ENCODE measurements at places on chromosomes 3 and 15. TPM values are rescaled to one million over a fixed set of nuclear protein-coding genes. Genes with fewer than 3 reads are reported as not detected.

GRCh38 chr3:149969110-149969939 is 1.4 kb downstream of the PFN2 start:
- H3K36me3 ChIP-seq, result peaks cover 1% of the 10 kb centered on the region
- peaks cover 39% of the 10 kb centered on the region for H3K27me3 ChIP-seq
- H3K27ac ChIP-seq, result no peak overlapping the region
- peak overlapping the region; percentile 78 for H3K4me3 ChIP-seq
- DNase-seq, result no peak

DNA sequence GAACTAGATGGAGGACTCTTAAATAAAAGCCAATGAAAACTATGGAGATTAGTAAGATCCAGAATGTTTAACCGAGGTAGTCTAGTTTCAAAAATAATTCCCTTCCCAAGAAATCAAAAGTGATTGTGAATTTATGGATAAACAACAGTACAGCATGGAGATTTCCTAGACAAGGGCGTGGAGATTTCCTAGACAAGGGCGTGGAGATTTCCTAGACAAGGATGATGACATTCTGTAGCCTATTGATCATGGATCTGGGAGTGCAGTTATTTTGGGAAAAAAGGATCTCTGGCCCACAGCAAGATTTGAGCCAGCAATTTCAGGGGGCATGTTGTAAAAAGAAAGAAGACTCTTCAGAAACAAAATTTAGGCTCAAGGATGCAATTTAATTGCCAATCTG is 175.3 kb downstream of the RAP2B start:
- H3K27me3 ChIP-seq, result no peaks in the 10 kb centered on the region
- H3K4me1 ChIP-seq, result peaks cover 5% of the 10 kb centered on the region
- no peak overlapping the region for H3K27ac ChIP-seq
- DNase-seq, result no peak
- no peak overlapping the region for H3K4me3 ChIP-seq

- DNase-seq, result no peak
- peak overlapping the region; percentile 53 for H3K4me3 ChIP-seq
- peaks cover 77% of the 10 kb centered on the region for H3K4me1 ChIP-seq
Measured at GRCh38 chr15:38535491-38536200, 29.0 kb downstream of the RASGRP1 start.

DNA sequence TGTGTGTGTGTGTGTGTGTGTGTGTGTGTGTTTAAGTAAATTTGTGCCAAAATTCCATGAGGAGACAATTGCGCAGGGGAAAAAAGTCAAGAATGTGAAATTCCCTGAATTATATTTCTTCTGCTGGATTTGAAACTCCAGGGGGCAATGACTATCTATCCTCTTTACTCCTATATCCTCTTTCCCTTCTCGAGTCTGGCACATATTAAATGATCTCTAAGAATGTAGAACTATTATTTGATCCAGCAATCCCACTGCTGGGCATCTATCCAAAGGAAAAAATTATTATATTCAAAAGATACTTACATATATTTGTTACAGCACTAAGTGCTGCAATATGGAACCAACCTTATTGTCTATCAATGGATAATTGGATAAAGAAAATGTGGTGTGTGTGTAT is 350.1 kb upstream of the ADAMTS9 start:
- no peaks in the 10 kb centered on the region for H3K36me3 ChIP-seq
- no peaks in the 10 kb centered on the region for H3K27me3 ChIP-seq
- no peaks in the 10 kb centered on the region for H3K4me1 ChIP-seq
- no peak overlapping the region for H3K27ac ChIP-seq
- DNase-seq, result no peak

DNA sequence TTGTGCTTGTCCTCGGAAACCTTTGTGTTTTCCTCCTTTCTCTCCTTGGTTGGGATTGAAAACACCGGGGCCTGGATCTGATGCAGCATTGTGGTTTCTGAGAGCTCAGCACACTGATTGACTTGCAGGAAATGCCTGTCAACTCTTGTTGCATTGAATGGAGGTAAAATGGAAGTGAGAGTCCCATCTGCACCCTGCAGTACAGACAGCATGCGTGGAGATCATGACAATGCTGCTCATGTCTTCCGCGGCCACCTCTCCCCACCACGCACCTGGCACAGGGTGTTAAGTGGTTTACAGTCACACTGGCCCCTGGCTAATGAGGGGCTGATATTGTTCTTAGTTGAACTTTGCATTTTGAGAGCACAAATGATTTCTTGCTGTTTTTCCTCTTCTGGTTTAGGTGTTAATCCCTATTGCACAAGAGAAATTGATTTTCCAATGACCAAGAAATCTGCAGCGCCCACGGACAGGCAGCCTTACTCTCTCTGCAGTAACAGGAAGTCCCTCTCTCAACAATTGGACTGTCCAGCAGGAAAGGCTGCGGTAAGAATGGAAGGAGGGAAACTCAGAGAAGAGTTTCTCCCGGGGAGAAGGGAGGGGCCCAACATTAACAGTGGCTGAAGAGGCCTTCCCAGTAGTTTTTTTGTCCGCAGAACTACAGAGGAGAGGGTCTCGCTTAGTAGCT is 58.5 kb downstream of the STARD5 start:
- no peaks in the 10 kb centered on the region for H3K36me3 ChIP-seq
- DNase-seq, result no peak
- peak overlapping the region; percentile 78 for H3K4me3 ChIP-seq
- H3K27me3 ChIP-seq, result peaks cover 10% of the 10 kb centered on the region

DNA sequence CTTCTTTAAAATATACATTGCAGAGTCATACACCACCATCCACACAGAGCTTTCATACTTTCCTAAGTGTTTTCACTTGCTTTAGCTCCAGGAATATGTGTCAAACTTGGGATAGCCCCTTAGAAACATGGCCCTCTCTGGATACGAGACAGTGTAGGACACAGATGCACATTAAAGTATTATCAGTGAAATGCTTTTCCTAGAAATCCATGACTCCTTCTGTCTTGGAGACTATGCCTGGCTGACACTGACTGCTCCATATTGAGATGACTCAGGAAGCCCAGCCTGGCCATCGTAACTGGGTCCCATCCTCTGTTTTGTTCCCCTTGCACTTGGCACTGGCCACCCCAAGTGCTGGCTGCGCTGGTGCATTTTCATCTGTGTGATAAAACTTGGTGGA is 204.8 kb downstream of the PDZRN3 start:
- no peak overlapping the region for H3K4me3 ChIP-seq
- peaks cover 5% of the 10 kb centered on the region for H3K27me3 ChIP-seq
- no peak overlapping the region for H3K27ac ChIP-seq

DNA sequence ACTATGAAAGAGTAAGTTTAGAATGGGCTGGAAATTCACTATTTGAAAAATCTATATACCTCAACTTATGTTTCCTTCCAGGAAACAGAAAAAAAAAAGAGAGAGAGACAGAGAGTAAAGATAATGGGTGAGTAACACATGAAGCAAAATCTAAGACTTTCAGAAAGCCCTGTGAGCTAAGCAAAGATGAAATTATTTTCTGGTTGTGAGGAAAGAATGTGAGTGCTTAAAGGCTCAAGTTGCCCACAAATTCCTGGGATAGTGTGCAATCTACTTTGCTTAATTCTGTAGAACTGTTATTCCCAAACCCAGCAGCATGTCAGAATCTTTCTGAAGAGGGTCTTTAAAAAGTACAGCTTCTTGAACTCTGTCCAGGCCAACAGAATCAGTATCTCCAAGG is 337.7 kb upstream of the AGTR1 start:
- no peak overlapping the region for H3K4me3 ChIP-seq
- no peak for DNase-seq
- H3K36me3 ChIP-seq, result no peaks in the 10 kb centered on the region
- H3K4me1 ChIP-seq, result no peaks in the 10 kb centered on the region

DNA sequence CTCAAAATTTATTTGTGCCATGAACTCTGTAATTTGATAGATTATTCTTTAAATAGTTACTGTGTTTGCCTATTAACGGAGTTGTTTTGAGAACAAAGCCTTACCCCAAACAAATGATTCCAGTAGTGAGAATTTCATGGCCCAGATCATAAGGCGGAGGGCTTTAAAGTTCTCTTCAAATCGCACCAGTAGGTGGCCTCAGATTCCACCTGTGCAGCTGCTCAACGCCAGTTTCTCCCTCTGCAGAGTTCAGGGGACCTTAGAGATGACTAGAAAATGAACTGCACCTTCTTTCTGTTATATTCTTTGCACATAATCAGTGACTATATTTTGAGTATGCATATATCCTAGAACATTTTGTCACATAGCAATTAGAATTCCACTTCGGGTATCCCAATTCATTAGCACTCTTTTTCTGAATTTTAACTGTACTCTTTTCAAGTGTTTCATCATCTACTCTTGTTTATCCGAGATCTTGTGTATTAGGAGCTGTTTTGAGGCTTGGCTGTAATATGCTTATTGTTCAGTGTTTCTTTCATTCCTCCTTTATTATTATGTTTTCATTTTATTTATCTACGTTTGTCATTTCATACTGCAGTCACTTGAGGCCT is 232.6 kb upstream of the CHRM5 start:
- DNase-seq, result no peak
- H3K27me3 ChIP-seq, result peaks cover 2% of the 10 kb centered on the region
- peaks cover 2% of the 10 kb centered on the region for H3K4me1 ChIP-seq

GRCh38 chr3:37763309-37763708 is 98.4 kb upstream of the CTDSPL start:
- H3K27ac ChIP-seq, result no peak overlapping the region
- H3K27me3 ChIP-seq, result peaks cover 29% of the 10 kb centered on the region
- DNase-seq, result no peak
- H3K4me3 ChIP-seq, result no peak overlapping the region
- H3K36me3 ChIP-seq, result no peaks in the 10 kb centered on the region

DNA sequence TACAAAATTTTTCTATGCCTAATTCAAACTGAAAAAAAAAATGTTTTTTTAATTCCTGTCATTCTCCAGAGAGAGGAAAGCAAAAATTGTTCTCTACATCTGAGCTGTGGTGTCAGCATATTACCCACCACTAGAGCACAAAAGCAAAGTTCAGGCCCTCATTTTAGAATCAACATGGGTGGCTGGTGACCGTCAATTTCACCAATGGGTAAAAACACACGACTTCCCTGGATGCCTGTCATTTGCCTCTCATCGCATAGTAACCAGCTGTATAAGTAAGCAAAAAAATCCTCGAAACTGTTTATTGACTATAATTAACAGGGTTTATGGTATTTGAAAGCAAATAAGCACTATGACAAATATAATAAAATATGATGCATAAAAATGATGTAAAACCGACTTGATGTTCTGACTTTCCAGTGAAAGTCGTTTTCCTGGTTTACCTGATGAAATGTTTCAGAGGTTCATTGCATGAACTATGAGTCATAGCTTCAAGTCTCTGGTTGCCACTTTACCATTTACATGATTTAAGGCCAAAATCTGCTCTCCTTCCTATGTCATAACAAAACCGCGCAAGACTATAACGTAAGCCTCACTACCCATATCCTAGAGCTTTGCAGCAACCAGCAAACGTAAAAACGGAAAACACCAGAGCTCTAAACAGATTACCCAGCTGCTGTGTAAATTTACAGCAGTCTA is 60.5 kb downstream of the THBS1 start:
- no peaks in the 10 kb centered on the region for H3K4me1 ChIP-seq
- H3K27ac ChIP-seq, result no peak overlapping the region
- DNase-seq, result no peak
- peaks cover 6% of the 10 kb centered on the region for H3K27me3 ChIP-seq
- no peaks in the 10 kb centered on the region for H3K36me3 ChIP-seq

GRCh38 chr15:101056366-101057334 is 137.5 kb downstream of the LRRK1 start:
- H3K27me3 ChIP-seq, result peaks cover 5% of the 10 kb centered on the region
- DNase-seq, result no peak
- no peak overlapping the region for H3K4me3 ChIP-seq
- peaks cover 3% of the 10 kb centered on the region for H3K4me1 ChIP-seq
- H3K36me3 ChIP-seq, result no peaks in the 10 kb centered on the region

DNA sequence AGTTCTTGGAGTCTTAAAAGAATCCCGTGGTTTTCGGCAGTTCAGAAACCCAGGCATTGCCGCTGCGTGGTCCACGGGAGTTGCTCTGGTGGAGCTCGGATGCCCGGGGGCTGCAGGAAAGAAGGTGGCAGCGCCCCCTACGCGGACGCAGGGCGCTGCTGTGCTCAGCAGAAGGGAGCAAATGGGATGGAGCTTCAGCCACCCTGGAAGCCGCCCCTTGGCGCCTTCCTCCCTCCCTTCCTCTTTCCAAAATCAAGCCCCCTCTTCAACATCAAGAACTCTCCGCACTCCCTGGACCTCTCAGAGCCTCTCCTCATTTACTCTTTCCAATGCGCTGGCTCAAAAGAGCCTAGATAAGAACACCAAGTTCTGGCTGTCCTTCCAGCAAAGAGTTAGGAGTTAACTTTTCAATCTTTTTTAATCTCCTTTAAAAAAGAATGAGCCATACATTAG is 880 bp upstream of the CHRNA7 start:
- peak overlapping the region; percentile 50 for H3K4me3 ChIP-seq
- H3K27ac ChIP-seq, result no peak overlapping the region
- no peak for DNase-seq
- peaks cover 3% of the 10 kb centered on the region for H3K4me1 ChIP-seq
- peaks cover 76% of the 10 kb centered on the region for H3K27me3 ChIP-seq

DNA sequence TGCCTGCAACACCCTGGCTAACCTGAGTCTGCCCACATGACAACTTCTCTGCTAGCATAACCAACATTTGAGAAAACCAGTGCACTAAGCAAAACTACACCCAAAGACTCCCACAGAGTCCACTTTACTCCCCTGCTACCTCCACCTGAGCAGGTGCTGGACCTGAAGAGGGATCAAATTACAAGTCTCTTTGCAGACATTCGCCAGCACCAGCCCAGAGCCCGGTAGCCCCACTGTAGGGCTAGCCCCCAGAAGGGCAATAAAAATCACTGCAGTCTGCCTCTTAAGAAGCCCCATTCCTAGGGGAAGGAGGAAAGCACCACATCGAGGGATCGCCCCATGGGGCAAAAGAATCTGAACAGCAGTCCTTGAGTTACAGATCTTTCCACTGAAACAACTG is 472.2 kb downstream of the GRM7 start:
- H3K27ac ChIP-seq, result no peak overlapping the region
- H3K4me3 ChIP-seq, result no peak overlapping the region
- no peaks in the 10 kb centered on the region for H3K4me1 ChIP-seq
- no peak for DNase-seq
- no peaks in the 10 kb centered on the region for H3K27me3 ChIP-seq

- DNase-seq, result no peak
- no peak overlapping the region for H3K4me3 ChIP-seq
- no peaks in the 10 kb centered on the region for H3K36me3 ChIP-seq
- no peak overlapping the region for H3K27ac ChIP-seq
Measured at GRCh38 chr15:89502867-89503595, 6.6 kb upstream of the RHCG start.

GRCh38 chr15:69038508-69038907 is 24.0 kb downstream of the NOX5 start:
- no peak overlapping the region for H3K27ac ChIP-seq
- no peaks in the 10 kb centered on the region for H3K4me1 ChIP-seq
- no peak for DNase-seq
- H3K36me3 ChIP-seq, result no peaks in the 10 kb centered on the region
- H3K4me3 ChIP-seq, result no peak overlapping the region

Gene CLEC3B
- 0.45 TPM for total RNA-seq

Gene ISL2
- not detected for total RNA-seq

Gene STAC
- total RNA-seq, result not detected

Gene CD86
- 1.0 TPM for total RNA-seq

Gene CD200R1
- total RNA-seq, result 11.6 TPM

Gene RAB11A
- total RNA-seq, result 151 TPM

Gene FEZF2
- not detected for total RNA-seq

Gene SLC25A38
- 46.0 TPM for total RNA-seq

Gene GBE1
- 41.1 TPM for total RNA-seq

Gene ITIH1
- not detected for total RNA-seq

Gene IQCH
- 2.2 TPM for total RNA-seq

Gene UBAP1L
- total RNA-seq, result 7.2 TPM
